Mesenteric fat pad (tissue), 1 donor: ENCODE measurements at places on chromosomes 11 and 22.

DNA sequence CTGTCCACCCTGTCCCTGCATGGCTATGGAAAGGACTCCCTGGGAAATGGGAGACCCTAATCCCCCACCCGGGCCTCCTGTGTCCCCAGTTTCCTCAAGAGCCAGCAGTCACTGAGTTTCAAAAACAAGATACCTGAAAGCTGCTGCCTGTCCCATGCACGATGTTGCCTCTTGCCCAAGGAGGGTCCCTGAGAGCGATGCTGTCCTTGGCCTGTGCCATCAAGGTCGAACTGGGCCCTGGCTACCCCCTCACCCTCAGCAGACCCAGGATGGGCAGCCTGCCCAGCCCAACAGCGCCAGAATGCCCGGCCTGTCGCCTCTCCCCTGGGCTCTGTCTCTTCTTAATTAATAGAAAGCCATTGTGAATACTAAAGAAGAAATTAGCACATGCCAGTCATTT is 104.5 kb upstream of the LMO1 start:
- DNase-seq, result no peak

DNA sequence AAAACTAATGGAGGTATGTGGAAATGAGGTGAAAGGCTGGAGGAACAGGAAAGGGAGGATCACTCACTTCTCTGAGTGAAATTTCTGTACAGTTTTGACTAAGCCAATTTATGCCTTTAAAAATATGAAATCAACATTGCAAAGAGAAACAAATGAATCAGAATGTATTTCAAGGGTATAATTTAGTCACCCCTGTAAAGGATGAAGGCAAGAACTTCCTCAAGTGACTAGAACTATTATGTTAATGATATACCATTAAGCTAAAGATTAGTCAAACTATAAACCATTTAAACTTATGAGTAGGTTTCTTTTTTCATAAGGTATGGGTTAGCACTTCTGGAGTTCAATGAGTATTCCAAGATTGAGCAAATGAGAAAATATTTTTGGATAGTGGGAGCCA is 184.5 kb upstream of the CHORDC1 start:
- no peak for DNase-seq

GRCh38 chr11:93983542-93984195 is 37.5 kb upstream of the HEPHL1 start:
- DNase-seq, result no peak

DNA sequence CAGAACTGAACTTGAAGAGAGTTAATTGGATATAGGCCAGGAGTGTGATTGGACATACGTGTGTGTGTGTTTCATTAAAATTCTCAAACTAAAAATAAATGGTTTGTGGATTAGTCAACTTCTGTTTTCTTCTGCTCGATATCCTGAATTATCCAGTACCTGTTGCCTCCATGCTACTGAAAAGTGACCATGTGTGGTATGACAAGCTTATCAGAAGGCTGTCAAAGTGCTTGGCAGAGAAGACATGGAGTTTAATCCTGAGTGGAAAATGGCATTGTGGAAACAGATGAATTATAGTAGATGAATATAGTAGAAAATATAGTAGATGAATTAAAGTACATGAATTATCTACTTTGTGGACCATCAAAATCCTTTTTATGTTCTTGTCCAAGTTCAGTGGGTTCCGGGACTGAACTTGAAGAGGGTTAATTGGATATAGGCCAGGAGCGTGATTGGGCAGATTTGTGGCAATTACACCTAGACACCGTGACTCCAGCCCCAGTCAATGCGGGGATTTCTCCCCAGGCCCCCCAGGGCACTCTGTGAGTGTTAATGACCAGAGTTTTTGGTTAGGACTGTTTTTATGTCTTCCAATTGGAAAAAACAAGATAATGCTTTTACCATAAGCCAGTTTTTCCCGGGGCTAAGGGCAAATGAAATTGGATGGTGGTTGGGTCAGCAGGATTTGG is 30.1 kb downstream of the GRAMD1B start:
- no peak for DNase-seq

GRCh38 chr11:105799728-105800462 is 190.0 kb downstream of the GRIA4 start:
- DNase-seq, result no peak

DNA sequence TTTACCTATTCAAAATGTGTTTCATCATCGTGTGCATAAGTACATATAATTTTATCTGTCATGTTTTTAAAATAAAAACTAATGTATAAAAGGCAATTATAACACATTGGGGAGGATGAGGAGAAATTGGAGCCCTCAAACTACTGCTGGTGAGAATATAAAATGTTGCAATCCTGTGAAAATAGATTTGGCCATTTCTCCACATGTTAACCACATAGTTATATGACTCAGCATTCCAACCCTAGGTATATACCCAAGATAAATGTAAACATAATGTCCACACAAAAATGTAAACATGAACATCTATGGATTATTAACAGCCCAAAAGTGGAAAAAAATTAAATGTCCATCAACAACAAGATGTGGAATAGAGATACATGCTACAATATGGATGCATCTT is 928.0 kb upstream of the FAT3 start:
- no peak for DNase-seq

DNA sequence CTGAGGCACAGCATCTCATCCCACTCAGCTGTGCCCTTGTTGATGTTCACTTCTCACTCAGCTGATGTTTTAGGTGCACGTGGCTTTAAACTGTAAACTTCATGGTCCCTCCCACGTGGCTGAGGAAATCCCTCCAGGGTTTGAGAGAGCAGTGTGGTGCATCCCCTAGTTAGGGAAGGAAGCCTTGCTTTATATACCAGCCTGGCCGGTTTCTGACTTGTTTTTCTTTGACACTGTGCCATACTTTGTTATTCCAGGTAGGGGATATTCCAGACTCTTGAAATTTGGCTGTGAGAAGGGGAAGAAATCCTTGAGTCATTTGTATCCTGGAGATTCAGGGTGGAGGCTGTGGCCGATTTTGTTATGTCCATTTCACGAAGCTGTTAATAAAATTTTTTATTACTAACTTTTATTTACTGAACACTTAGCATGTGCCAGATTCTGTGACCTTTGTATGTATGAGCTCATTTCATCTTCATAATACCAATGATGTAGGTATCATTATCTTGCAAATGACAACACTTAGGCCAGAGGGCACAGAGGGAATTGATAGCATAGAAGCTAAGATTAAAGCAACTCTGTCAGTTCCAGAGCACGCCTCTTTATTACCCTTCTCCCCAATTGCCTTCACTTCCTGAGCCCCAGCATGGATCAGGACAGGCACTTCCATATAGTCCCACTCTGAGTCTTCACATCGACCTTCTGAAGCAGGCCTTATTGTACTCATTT is 116.6 kb downstream of the NAV2 start:
- no peak for DNase-seq

DNA sequence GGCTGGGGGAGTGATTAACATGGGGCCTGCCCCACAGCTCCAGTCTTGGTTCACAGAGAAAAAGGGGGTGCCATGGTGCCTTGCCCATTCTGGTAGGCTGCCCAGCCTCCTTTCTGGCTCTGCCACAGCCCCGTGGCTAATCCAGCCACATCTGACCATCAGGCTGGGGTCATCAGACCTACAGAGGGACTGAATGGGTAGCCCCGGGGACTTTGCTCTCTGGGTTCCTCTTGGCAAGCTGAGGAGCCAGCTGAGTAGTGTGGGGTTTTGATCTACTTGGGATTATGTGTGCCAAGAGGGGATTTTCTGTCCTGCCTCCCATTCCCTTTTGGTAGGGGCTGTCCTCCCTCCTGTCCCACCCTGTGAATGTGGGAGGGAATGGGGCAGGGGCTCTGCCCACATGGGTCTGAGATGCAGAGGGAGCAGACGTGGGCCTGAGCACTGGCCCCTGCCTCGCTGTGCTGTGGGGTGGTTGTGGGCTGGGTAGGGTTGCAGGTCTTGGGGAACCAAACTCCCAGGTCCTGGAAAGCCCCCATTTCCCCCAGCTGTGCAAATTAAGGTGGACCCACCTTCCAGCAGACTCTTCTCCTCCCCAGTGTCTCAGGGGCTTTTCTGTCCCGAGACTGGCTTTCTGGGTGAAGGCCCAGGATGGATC is 32.0 kb downstream of the CD82 start:
- DNase-seq, result no peak

GRCh38 chr11:95157824-95158223 is 68.2 kb downstream of the ENDOD1 start:
- no peak for DNase-seq

DNA sequence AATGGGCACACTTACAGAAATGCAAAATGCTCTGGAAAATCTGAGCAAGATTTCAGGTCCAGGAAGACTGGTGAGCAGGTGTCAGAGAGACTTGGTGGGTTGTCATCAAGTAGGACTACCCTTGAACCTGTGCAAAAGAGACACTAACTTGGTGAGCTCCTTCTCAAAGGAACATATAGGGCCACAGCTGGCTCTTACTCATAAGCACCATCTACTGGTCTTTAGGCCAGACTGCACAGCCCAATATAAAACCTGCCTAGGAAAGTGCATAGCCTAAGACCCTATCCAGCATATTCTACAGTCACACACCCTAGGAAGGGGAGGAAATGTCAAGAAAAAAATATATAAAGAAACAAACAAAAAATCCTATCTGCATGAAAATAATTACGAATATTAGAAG is 18.2 kb upstream of the OR10W1 start:
- no peak for DNase-seq

GRCh38 chr11:2558397-2558796 is 113.6 kb downstream of the KCNQ1 start:
- DNase-seq, result peak; percentile 85

GRCh38 chr22:47928631-47929030 is 1166.2 kb downstream of the TBC1D22A start:
- no peak for DNase-seq

GRCh38 chr11:114129142-114129541 is 69.6 kb downstream of the ZBTB16 start:
- no peak for DNase-seq

DNA sequence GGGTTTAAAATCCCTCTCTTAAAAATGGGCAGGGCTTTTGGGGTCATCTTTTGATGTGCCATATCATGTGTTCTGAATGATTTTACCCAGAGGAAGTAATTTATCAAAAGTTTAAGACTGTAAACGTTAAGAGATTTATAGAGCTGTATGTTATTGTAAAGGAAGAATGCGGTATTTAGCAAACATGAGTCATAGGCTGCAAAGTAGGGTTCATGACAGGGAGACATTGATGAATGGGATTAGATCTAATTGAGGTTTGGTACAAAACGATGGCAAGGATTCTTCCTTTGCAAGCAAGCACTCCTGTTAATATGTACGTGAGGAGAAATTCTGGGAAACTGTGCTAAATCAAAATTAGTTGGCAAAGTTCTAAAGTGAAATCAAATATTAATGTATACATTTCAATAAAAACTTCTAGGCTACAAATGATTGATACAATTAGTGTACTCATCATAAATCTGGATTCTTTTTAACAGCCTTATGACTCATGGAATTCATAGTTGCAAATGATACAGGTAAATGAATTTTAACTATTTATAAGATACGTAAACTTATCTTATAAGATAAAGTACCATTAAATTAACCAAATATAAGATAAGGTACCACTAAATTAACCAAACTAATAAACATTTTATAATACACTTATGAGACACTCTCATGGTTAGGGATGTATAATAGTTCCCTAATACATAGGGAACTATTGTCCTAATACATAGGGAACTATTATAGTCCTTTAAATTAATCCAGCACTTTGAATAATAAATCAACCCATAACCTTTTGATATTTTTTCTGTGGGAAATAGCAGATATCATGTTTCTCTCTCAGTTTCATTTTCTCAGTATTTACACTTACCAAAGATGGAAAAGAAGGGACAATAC is 58.4 kb downstream of the KIF18A start:
- no peak for DNase-seq

GRCh38 chr22:50186761-50187523 is 1.2 kb downstream of the TRABD start:
- no peak for DNase-seq

DNA sequence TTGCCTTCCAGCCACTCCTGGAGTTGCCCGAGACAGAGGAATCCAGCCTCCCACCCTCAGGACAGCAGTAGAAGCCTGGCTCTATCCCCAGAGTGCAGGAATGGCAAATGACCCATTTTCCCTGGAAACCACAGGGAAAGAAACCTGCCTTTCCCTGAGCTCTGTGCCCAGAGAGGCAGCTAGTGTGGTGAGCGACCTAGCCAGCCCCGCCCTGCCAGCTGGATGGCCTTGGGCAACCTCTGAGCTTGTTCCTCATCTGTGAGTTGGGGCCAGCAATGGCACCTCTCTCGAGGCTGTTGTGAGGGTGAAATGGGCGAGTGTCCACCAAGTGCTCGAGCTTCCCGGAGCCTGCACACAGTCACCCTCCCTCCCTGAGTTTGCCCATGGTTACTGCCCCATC is 3.7 kb downstream of the OMP start:
- DNase-seq, result no peak

DNA sequence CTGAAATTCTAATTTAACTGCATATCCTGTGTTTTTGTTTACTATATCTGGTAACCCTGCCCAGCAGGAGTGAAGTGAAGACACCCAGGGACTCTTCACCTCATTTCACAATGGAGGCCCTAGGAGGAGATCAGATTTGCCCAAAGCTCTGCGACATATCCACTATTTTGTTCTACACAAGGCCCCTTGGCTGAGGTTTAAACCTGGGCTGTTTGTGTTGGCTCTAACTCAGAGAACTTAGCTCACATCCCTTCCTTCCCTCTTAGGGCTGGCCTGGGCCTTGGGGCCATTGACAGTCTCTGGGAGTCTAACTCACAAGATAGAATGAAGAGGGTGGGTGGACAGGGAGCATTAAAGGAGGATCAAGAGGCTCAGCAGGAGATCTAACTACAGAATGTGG is 8.2 kb upstream of the PLA2G3 start:
- DNase-seq, result peak; percentile 49

GRCh38 chr11:64787526-64788320 is 9.4 kb upstream of the SF1 start:
- DNase-seq, result peak; percentile 91

DNA sequence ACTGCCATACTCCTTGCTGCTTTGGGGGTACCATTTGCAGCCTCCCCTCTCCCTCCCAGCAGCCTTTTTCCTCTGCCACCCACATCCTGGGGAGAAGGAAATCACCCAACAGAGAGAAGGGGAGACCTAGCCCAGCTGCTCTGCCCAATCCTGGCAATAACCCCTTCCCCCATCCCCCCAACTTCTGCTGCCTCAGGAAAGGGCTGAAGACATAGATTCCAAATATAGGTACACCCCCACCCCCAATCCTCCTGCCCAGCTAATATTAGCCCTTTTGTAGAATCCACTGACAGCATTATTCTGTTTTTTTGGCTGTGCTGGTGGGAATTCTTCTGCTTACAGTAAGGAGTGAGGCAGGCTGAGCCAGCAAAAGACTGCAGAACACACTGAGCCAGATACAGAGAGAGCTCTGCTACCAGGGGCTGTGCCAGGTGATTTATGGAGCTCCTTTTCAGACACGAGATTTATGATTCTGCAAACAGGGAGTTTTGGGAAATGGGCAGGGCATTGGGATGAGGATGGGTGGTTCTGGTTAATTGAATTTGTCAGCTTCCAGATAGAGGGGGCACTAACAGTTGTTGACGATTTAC is 164.0 kb downstream of the TENM4 start:
- no peak for DNase-seq

- DNase-seq, result no peak
Observed at GRCh38 chr11:10314199-10315072, 9.6 kb downstream of the ADM start.
